ENCODE measurements at places on chromosomes 4 and X.

- no peak overlapping the region for H3K27ac ChIP-seq
- H3K4me3 ChIP-seq: no peak overlapping the region
- no peak for DNase-seq
- no peaks in the 10 kb centered on the region for H3K36me3 ChIP-seq
These were observed 80.4 kb downstream of the TET2 start for GRCh38 chr4:105227054-105227453.

DNA sequence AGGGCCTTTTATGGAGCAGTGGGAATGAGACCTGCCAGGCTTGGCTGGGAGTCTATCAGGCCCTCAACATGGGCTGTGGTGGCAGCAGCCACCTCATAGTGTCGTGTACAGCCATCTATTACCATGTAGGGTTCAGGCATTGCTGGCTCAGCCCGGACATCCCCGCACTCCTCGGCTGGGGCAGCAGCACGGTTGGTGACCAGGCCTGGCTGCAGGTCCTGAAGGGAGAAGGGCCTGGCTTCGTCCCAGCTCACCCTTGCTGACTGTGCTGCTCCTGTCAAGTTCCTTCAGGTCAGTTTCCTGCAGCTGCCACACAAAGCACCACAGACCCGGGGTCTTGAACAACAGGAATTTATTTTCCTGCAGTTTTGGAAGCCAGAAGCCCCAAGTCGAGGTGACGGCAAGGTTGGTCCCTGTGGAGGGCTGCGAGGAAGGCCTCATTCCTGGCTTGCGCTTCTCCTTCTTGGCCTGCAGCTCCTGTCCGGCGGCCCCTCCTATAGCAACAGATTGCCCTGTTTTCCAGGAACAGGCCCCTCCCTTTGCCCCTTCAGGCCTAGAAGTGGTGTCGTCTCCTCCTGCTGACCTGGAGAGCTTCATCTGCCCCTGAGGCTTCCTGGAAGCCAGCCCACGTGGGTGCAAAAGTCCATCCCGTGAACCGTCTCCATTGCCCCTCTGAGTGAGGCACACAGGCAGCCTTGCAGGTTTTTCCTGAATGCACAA is 25.2 kb upstream of the SORCS2 start:
- H3K27me3 ChIP-seq: no peaks in the 10 kb centered on the region
- H3K4me1 ChIP-seq: no peaks in the 10 kb centered on the region
- no peaks in the 10 kb centered on the region for H3K36me3 ChIP-seq
- no peak overlapping the region for H3K27ac ChIP-seq

GRCh38 chrX:107743995-107744394 is 31.6 kb downstream of the TSC22D3 start:
- no peaks in the 10 kb centered on the region for H3K36me3 ChIP-seq
- no peak overlapping the region for H3K4me3 ChIP-seq
- DNase-seq: no peak
- H3K4me1 ChIP-seq: peaks cover 46% of the 10 kb centered on the region
- H3K27me3 ChIP-seq: no peaks in the 10 kb centered on the region
- no peak overlapping the region for H3K27ac ChIP-seq

- no peaks in the 10 kb centered on the region for H3K36me3 ChIP-seq
- no peaks in the 10 kb centered on the region for H3K27me3 ChIP-seq
- no peaks in the 10 kb centered on the region for H3K4me1 ChIP-seq
- no peak overlapping the region for H3K4me3 ChIP-seq
- DNase-seq: no peak
These were observed 58.6 kb upstream of the GK2 start for GRCh38 chr4:79466621-79467020.

DNA sequence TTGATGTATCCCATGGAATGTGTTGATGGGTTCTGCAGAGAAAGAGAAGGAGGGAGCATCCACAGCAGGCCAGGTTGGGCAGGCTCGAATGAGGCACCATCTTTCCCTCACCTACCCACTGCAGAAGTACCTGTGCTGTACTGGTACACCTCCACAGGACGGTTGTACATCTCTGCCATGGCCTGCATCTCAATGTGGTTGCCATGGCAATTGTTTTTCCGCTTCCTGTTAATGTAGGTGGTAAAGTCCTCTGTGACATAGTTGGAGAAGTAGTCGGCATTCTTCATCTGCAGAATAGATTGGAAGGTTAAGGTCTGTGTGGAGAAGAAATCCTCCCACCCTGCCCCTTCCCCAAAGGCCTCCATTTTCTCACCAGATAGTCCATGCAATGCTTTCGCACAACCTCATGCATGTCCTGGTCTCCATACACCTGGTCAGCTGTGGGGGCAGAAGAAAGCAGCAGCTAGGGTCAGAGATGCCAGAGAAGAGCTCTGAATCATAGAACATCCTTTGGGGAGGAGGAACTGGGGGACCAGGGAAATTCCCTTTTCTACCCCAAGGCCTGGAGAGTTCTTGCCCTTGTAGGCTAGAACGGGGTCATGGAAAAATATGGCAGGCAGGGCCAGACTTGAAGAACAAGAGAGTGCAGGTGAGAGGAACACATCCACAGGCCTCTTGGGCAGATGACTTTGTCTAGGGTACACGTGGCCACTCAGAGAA is 15.9 kb upstream of the PIM2 start:
- no peak overlapping the region for H3K4me3 ChIP-seq
- H3K27me3 ChIP-seq: no peaks in the 10 kb centered on the region
- peaks cover 5% of the 10 kb centered on the region for H3K36me3 ChIP-seq
- peaks cover 67% of the 10 kb centered on the region for H3K4me1 ChIP-seq

GRCh38 chrX:140297273-140297672 is 207.6 kb downstream of the SOX3 start:
- no peak overlapping the region for H3K4me3 ChIP-seq
- DNase-seq: no peak
- H3K4me1 ChIP-seq: no peaks in the 10 kb centered on the region
- H3K27me3 ChIP-seq: no peaks in the 10 kb centered on the region
- no peaks in the 10 kb centered on the region for H3K36me3 ChIP-seq
- H3K27ac ChIP-seq: no peak overlapping the region

DNA sequence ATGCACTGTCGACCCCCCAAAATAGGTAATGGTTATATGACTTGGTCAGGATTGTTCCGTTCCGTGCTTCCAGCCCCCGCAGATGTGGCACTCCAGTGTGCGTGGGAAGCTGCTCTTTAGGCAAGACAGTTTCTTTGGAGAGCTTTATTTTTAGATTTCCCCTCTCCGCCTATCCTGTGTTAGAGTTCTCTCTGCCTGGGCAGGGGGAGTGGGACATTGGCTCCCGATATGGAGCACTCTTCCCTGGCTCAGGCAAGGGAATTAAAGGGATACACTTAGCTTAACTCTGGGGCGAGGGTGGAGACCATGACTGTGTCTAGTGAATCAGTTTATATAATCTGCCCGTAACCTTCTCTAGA is 36.0 kb downstream of the DLG3 start:
- no peaks in the 10 kb centered on the region for H3K4me1 ChIP-seq
- no peaks in the 10 kb centered on the region for H3K36me3 ChIP-seq
- H3K27ac ChIP-seq: no peak overlapping the region
- no peak overlapping the region for H3K4me3 ChIP-seq
- H3K27me3 ChIP-seq: no peaks in the 10 kb centered on the region

- no peak overlapping the region for H3K27ac ChIP-seq
- no peak for DNase-seq
- no peaks in the 10 kb centered on the region for H3K27me3 ChIP-seq
- H3K36me3 ChIP-seq: no peaks in the 10 kb centered on the region
These were observed 64.5 kb upstream of the PRPS1 start for GRCh38 chrX:107563824-107564223.

- H3K36me3 ChIP-seq: no peaks in the 10 kb centered on the region
- no peaks in the 10 kb centered on the region for H3K27me3 ChIP-seq
- no peak overlapping the region for H3K4me3 ChIP-seq
- H3K4me1 ChIP-seq: no peaks in the 10 kb centered on the region
- no peak overlapping the region for H3K27ac ChIP-seq
- no peak for DNase-seq
These were observed 280.8 kb upstream of the NOCT start for GRCh38 chr4:138734746-138735145.

- DNase-seq: no peak
- H3K4me1 ChIP-seq: no peaks in the 10 kb centered on the region
- H3K4me3 ChIP-seq: no peak overlapping the region
- H3K27ac ChIP-seq: no peak overlapping the region
- no peaks in the 10 kb centered on the region for H3K36me3 ChIP-seq
- no peaks in the 10 kb centered on the region for H3K27me3 ChIP-seq
These were observed 43.9 kb upstream of the PDGFRA start for GRCh38 chr4:54185044-54185780.

DNA sequence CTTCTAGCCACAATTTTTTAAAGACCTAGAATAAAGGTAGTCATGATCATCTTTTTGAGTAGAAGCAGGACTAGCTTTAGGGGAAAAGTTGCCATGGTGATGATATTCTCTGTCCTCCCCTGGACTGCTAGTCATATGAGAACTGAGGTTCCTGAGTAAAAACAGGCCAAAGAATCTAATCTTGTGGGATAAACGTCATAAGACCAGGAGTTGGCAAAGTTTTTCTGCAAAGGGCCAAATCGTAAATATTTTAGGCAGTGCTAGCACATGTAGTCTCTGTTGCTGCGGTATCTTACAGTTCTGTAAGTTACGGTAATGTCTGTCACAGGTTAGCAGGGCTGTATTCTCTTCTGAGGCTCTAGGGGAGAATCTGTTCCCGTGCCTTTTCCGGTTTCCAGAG is 3.4 kb downstream of the PRPS2 start:
- H3K4me3 ChIP-seq: no peak overlapping the region
- no peak overlapping the region for H3K27ac ChIP-seq
- H3K27me3 ChIP-seq: no peaks in the 10 kb centered on the region
- H3K36me3 ChIP-seq: no peaks in the 10 kb centered on the region
- DNase-seq: no peak

DNA sequence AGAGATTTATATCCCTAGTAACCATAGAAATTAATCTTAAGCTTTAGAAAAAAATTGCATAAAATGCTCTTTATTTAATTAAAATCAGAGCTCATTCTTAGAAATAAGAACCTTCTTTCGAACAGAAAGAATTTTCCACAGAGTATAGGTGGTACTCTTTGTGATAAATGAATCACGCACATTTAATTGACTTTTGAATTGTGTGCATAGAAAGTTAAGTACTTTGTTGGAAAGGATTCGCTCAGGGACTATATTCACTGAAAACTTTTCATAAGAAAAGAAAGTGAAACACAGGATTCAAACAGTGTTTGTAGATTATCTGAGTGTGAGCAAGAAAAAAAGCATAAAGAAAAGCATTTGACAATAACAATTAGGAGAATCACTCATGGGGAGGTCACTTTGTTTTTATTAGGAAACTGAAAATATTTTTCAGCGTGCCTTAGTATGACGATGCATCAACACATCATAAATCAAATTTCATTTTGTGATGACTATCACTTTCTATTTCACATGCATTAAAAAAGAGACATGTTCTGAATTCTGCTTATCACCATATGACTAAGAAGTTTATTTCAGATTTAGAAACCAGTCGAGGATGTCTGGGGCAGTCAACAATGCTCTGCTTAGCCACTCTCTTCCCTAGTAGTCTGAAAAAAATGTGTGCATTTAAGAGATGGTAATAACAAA is 49.5 kb downstream of the STX18 start:
- no peak overlapping the region for H3K27ac ChIP-seq
- DNase-seq: no peak
- H3K27me3 ChIP-seq: no peaks in the 10 kb centered on the region
- H3K36me3 ChIP-seq: no peaks in the 10 kb centered on the region
- peaks cover 5% of the 10 kb centered on the region for H3K4me1 ChIP-seq
- H3K4me3 ChIP-seq: no peak overlapping the region

DNA sequence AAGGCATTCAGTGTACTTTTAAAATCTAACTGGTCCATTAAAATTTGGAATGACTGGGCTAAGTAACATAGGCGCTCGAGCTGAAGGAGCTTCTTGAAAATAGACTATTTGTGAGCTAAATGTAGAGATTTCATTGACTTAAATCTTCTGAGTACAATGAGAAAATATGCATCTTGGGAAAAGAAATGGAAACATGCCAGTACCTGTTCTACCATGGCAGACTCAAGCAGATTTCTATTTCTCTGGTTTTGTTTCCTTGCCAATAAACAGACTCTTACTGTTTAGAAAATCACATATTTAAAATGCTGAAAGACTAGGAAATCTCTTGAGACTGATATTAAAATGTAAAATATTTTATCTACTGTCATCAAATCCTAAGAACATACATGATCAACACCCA is 678.1 kb downstream of the FAT4 start:
- no peaks in the 10 kb centered on the region for H3K27me3 ChIP-seq
- no peak overlapping the region for H3K4me3 ChIP-seq

- H3K4me1 ChIP-seq: no peaks in the 10 kb centered on the region
- no peak overlapping the region for H3K4me3 ChIP-seq
These were observed 423.6 kb downstream of the ANKRD50 start for GRCh38 chr4:124288706-124289486.

DNA sequence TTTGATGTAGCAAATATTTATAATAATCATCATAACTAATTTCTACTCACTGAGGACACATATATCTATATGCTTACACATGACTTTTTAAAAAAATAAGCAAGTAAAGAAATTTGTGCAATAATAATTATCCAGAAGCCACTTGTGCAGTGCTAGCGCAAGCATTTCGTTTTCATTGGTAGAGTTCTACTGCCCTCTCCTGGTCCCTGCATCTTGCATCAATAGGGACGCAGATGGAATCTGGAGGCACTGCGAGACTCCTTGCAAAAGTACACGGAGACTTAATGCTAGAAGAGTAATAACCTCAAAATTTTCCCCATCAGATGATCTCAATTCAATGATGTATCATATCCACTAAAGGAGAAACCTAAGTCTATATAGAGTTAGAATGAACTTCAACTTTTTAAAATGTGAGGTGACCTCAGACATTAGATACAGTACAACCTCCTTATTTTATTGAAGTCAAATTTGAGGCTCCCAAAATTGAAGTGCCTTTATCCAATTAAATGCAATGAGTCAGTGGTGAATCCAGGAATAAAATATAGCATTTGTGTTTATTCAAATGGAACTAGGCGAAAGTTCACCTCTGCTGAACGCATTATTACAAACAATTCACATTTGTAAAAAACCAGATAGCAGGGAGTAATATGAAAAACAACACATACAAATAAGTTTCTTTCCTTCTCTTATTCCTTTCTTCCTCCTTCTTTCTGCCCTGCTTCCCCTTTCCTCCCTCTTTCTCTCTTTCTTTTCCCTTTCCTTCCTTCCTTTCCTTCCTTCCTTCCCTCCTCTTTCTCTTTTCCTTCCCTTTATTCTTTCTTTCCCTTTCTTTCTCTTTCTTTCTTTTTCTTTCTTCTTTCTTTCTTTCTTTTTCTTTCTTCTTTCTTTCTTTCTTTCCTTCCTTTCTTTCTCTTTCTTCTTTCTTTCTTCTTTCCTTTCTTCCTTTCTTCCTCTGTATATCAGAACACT is 450.0 kb downstream of the ANKRD50 start:
- H3K27ac ChIP-seq: no peak overlapping the region
- DNase-seq: peak; percentile 15

GRCh38 chr4:78758085-78758484 is 18.1 kb upstream of the BMP2K start:
- no peak overlapping the region for H3K27ac ChIP-seq
- no peaks in the 10 kb centered on the region for H3K36me3 ChIP-seq
- DNase-seq: no peak

DNA sequence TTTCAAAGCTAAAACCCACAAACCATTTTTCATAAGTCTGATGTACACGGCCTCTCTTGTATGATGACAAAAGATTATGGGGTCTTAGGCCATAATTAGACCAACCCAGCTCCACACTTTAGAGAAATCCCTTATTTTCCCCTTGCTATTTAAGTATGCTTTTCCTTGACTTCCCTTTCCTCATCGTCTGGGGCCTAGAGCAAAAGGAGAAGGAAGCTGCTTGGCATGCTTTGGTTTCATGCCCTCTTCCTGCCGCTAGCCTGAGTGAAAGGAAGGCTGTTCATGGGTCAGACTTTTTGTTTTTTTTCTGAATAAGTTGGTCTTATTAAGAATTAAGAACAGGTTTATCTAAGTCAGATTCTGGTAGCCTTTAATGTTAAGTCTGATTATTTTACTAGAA is 10.6 kb upstream of the RASGEF1B start:
- H3K4me3 ChIP-seq: no peak overlapping the region
- no peaks in the 10 kb centered on the region for H3K4me1 ChIP-seq
- no peaks in the 10 kb centered on the region for H3K36me3 ChIP-seq
- no peaks in the 10 kb centered on the region for H3K27me3 ChIP-seq
- no peak overlapping the region for H3K27ac ChIP-seq

Data from CD4-positive, alpha-beta memory T cell (primary cell).